ENCODE measurements at places on chromosomes 11 and 22. TPM values are rescaled to one million over a fixed set of nuclear protein-coding genes. Genes with fewer than 3 reads are reported as not detected.

MS4A12 gene
- total RNA-seq, result not detected

ANGPTL5 gene
- not detected for total RNA-seq

C11orf87 gene
- total RNA-seq, result not detected

TTLL1 gene
- total RNA-seq, result 6.2 TPM

WNT11 gene
- 0.62 TPM for total RNA-seq

MORC2 gene
- total RNA-seq, result 36.3 TPM

SIK3 gene
- 37.2 TPM for total RNA-seq

LMO2 gene
- 1.6 TPM for total RNA-seq

DNA sequence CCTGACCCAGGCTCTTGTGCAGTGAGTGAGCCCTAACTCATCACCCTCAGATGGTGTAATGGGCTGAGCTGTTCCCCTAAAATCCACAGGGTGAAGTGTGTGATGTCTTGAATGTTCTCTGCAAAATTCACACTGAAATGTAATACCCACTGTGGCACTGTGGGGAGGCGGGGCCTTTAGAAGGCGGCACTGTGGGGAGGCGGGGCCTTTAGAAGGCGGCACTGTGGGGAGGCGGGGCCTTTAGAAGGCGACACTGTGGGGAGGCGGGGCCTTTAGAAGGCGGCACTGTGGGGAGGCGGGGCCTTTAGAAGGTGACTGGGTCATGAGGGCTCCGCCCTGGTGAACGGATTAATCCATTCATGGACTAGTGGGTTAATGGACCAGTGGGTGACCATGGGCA is 33.0 kb downstream of the CHID1 start:
- peak; percentile 89 for DNase-seq

GRCh38 chr11:132353255-132353654 is 982.8 kb downstream of the NTM start:
- DNase-seq, result no peak

GRCh38 chr22:47320560-47320959 is 558.1 kb downstream of the TBC1D22A start:
- DNase-seq, result no peak

DNA sequence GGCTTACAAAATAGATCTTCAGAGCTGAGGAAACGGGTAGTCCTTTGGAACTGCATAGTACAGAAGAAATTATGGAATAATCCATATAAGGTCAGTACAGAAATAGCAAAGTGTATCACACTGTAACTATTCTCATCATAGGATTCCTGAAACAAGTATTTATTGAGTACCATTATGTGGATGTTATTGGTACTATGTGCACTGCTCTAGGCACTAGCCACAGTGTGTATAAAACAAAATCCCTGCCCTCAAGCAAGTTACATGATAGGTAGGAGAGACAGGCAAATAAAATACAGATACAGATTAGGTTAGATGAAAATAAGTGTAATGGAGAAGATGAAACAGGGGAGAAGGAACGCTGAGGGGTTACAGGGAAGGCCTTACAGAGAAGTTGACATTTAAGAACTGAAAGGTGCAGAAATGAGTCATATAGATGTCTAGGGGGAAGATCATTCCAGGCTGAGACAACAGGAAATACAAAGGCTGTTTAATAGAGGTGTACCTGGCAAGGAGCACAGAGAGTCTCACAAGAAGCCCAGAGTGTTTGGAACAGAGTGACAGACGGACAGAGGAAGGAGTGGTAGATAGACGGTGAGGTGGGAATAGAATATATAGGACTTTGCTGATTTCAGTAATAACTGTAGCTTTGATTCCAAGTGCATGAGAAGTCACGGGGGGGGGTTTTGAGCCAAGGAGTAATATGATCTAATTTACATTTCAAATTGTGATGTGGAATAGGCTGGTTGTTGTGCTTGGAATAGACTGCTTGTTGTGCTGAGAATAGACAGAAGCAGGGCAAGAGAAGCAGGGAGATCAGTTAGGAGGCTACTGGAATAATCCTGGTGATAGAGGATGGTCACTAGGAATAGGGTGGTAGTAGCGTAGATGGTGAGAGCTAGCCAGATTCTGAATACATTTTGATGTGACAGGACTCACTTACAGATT is 13.7 kb downstream of the RNF141 start:
- DNase-seq, result no peak

GRCh38 chr11:10305964-10306918 is 1.4 kb downstream of the ADM start:
- peak; percentile 78 for DNase-seq

DNA sequence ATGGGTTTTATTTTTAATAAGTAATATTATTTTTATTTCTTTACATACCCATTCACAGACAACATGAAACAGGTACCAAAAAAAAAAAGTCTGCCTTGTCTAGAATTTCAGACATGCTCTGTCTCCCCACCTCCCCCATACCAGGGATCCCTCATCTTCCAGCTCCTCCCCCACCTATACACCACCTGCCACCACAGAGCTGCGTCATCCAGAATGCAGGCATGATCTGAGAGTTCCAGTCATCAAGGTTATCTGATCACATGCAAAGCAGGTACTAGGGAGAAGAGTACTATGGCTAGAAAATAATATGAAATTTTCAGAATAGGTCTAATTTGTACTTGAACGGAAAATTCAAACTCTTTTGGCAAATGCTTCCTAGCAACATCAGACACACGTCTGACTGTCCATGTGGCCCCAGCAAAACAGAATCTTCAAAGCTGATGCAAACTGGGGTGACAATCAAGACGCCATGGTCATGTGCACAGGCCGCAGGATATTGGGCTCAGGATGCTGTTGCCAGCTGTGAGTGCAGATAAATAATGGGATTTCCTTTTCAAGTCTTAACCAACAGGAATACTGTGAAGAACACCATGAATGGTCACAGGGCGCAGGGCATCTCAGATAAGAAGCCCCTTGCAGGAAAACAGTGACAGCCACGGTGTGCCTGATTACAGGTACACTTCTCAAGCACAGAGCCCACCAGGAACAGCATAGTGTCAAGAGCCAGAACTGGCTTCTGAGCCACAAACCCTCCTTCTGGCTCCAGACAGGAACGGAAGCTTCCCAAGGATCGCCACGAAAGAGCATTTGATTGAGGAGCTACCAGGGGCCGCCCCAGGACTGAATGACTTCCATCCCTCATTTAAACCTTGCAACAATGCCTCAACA is 169.5 kb downstream of the EFCAB6 start:
- no peak for DNase-seq

- DNase-seq, result no peak
Measured at GRCh38 chr11:32262367-32262766, 171.5 kb downstream of the RCN1 start.

GRCh38 chr11:119797123-119797611 is 68.2 kb upstream of the NECTIN1 start:
- DNase-seq, result no peak

- DNase-seq, result peak; percentile 34
Measured at GRCh38 chr11:78214331-78215194, 25.8 kb downstream of the USP35 start.

- no peak for DNase-seq
Measured at GRCh38 chr11:66345316-66345649, 379 bp upstream of the BRMS1 start.

- DNase-seq, result no peak
Measured at GRCh38 chr11:117572129-117572528, 224.9 kb downstream of the DSCAML1 start.

- no peak for DNase-seq
Measured at GRCh38 chr22:30054764-30055069, 25.5 kb upstream of the HORMAD2 start.

- DNase-seq, result peak; percentile 24
Measured at GRCh38 chr11:67309661-67310061, 6.3 kb downstream of the SSH3 start.

GRCh38 chr11:9518835-9519410 is 54.5 kb upstream of the WEE1 start:
- DNase-seq, result no peak

GRCh38 chr11:111370902-111371578 is 8.0 kb downstream of the POU2AF1 start:
- no peak for DNase-seq

DNA sequence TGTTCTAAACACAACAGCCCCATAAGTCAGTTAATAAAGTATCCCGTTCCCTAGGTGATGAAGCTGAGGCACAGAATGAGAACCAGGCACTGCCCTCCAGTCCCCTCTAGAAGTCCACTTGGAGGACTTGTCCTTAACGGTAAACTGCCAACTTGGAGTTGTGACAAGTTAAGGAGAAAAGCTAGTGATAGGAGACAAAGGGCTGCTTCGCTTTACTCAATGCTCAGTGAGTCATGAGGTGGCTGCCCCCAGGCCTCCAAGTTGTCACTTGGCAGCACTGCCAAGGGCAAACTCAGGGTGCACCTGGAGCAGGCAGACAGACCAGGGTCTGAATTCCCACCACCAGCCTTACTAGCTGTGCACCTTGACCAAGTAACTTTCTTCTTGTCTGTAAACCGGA is 13.5 kb downstream of the SLC43A1 start:
- DNase-seq, result no peak

DNA sequence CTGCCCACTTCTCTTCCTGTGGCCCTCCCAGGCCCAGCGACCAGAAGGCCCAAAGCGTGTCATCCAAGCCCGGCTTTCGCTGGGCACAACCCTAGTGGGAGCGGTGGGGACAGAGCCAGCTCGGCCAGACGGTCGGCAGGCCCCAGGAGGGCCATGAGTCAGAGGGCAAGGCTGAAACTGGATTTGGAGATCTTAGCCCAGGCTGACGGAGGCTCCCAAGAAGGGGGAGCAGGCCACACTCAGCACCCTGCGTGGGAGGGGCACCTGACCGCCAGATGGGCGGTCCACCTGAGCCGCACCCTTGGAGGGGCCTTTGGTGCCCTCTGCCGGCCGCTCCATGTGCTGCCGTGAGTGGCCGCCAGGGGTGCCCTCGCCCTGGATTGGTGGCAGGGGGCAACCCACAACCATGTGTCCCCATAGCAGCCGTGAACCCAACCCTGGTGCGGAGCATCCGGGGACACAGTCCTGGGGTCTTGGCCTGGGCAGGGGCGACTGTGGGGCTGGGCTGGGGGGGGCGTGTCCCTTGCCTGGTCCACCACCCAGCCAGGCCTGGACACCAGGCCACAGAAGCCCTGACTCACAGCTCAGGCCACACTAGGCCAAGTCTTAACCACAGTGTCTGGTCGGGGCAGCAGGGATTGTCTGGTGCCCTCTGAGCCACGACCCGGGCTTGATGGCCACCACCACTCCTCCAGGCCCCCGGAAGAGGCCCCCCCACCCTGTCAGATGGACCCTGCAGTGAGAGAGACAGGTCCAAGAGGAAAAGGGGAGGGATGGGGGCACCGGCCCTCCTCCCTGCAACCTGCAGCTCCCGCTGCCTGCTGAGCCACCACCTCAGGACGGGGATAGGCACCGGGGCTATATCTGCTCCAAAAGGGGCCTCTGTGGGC is 19.2 kb upstream of the TALDO1 start:
- DNase-seq, result peak; percentile 97

DNA sequence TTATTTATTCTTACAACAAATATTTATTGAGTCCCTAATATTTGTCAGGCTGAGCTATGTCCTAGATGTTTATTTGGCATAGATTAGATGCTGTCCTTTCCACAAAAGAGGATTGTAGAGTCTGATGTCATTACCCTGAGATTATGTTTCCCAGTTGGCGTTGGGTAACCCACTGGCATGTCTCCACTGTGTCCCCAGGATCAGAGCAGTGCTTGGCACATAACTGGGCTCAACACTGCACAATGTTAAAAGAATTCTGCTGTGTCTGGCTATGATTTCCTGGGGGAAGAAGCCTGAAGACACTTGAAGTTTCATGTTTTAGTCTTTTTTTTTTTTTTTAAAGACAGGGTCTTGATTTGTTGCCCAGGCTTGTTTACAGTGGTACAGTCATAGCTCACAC is 4.0 kb downstream of the RCN1 start:
- DNase-seq, result no peak

DNA sequence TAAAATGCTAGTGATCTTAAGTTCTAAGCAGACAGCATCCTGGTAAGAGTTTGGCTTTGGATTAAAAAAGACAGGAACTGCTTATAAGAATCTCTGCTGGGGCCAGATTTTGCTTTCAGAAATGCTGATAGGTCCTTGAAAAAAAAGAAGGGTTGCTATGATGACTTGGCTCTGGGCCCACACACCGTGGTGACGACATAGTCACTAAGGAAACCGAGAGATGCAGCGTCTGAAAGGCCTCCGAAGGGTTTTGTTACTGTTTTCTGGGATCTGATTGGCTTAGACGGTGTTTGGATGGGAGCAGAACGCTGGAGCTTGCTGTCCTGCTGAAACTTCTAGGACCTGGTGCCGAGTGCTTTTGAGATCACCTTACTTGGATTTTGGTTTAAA is 8.4 kb downstream of the FAM118A start:
- no peak for DNase-seq

DNA sequence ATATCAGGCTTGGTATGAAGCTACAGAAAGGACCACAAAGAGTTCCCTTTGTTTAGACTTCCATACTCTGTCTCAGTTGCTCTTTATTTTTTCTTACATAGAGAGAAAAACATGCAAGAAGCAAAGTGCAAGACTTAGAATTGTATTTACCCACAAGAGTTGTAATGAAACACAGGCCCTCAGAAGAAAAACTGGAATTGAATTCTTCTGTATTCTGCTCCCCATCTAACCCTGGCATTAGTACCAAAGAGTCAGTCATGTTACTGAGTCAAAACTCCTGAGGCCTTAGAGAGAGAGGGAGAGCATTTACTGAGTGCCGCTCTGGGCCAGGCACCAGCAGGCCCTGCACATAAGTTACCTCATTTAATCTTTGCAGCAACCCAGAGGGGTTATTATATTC is 43.9 kb upstream of the DLAT start:
- no peak for DNase-seq

- DNase-seq, result no peak
Measured at GRCh38 chr11:86933891-86934581, 21.2 kb downstream of the FZD4 start.

DNA sequence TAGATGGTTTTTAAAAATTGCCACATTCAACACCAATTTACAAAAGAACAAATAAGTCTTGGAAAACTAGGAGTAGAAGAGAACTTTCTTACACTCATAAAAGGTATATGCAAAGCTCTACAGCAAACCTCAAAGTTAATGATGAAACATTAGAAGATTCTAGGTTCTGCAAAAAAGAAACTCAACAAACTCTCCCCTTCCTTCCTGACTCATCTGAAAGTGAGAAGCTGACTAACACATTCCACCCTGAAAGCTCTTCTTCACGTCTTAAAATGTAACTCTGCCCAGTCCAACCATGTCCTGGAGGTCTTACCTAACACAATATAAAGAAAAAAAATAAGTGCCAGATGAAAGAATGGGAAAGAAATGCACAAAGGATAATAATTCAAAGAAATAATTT is 218.9 kb upstream of the ISX start:
- no peak for DNase-seq

GRCh38 chr22:29257751-29258181 is 10.0 kb downstream of the RHBDD3 start:
- DNase-seq, result no peak

All from endodermal cell (in vitro differentiated cells).